ENCODE measurements at places on chromosomes 12 and 14.

DNA sequence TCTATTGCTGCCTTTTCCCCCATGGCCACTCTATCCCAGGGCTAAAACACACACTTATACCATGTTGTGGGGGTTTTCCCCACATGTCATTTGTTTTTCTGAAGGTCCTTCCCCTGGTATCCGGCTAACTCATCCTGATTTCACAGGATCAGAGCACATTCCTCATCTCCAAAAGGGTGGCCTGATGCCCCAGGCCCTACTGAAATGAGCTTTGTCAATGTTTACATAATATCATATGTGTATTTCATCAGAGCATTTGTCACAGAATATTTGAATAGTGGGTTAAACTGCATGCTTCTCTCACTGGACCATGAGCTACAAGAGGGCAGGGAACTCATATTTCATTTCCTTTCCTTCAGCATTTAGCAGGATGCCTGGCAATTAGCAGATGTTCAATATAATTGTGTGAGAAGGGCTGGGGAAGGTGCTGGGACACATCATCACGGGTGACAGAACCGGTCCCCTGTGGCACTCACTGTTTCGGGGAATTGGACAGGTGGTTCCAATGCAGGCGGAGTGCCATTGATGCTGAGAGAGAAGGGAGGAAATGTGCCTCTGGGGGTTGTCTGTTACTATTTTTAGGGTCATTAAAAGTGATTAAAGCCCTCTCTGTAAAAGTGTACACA lies 26.8 kb downstream of the EMP1 start:
- H3K4me3 ChIP-seq = no peak overlapping the region
- no peak for DNase-seq
- H3K27ac ChIP-seq = no peak overlapping the region
- no peaks in the 10 kb centered on the region for H3K36me3 ChIP-seq

DNA sequence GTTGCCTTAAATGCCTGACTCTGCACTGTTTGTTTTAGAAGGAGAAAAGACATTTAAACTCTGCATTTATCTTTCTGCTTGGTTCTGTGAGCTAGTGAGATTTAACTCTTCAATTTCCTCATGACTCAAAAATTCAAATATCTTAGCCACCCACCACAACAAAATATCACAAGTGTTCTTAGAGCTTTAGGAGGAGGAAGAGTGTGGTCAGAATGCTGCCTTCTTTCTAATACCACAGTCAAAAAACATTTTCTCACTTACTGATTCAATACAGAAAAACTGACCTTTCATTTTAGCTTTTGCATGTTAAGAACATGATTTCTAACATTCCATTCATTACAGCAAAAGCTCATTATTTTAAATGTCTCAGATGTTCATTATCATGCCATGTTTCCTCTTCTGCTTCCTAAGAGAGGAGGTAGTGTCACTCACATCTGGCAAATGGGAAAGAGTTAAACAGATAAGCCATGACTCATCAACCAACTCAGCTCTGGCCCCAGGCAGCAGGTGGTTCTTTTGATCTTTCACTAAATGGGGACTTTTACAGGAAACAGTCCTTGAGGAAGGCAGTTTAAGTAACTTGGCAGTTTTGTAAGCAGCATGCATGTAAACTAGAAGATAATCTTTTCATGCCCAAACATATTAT lies 56.4 kb upstream of the RNU6-8 start:
- no peaks in the 10 kb centered on the region for H3K27me3 ChIP-seq
- H3K4me3 ChIP-seq = no peak overlapping the region
- H3K4me1 ChIP-seq = peaks cover 2% of the 10 kb centered on the region
- no peak overlapping the region for H3K27ac ChIP-seq

DNA sequence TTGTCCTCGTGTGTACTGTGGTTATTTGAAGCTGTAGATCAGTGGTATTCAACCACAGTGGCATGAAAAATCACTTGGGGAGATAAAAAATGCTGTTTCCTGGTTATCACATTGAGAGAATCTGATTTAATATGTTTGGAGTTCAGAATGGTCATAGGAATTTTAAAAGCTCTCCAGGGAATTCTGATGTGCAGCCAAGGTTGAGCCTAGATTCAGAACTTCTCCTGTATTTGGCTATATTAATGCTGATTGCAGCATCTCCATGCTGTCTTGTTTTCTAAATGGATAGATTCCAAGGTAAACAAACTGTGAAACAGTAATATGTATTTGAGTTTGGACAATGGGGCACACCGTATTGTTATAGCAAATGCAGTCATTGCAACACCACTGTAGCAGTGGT lies 982.2 kb upstream of the FBXO33 start:
- no peaks in the 10 kb centered on the region for H3K4me1 ChIP-seq
- no peaks in the 10 kb centered on the region for H3K27me3 ChIP-seq
- no peak overlapping the region for H3K4me3 ChIP-seq
- H3K27ac ChIP-seq = no peak overlapping the region

GRCh38 chr12:26701604-26702215 lies 131.3 kb downstream of the ITPR2 start:
- H3K27ac ChIP-seq = no peak overlapping the region
- no peaks in the 10 kb centered on the region for H3K27me3 ChIP-seq
- H3K36me3 ChIP-seq = no peaks in the 10 kb centered on the region
- DNase-seq = no peak

DNA sequence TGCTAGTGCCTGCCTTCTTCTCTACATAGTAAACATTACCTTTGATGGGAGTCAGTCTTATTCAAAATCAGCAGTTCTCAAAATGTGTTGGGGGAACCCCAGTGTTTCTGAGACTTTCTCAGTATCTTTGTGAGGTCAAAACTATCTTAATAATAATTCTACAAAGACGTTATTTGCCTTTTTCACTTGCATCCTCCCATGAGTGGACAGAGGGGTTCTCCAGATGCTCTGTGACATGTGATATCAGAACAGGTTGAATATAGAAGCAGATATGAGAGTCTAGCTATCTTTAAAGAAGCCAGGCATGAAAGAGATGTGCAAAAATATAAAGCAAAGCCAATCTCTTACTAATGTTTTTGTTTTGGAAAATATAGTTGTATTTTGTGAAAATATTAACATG lies 144.7 kb downstream of the KTN1 start:
- no peak overlapping the region for H3K4me3 ChIP-seq
- no peaks in the 10 kb centered on the region for H3K27me3 ChIP-seq
